ENCODE measurements at places on chromosomes 16 and 17.
A peak's percentile ranks its signal among the peaks of the same experiment; 100 is the strongest.

- DNase-seq: no peak
These were observed 11.2 kb downstream of the HAGH start for GRCh38 chr16:1815461-1815860.

DNA sequence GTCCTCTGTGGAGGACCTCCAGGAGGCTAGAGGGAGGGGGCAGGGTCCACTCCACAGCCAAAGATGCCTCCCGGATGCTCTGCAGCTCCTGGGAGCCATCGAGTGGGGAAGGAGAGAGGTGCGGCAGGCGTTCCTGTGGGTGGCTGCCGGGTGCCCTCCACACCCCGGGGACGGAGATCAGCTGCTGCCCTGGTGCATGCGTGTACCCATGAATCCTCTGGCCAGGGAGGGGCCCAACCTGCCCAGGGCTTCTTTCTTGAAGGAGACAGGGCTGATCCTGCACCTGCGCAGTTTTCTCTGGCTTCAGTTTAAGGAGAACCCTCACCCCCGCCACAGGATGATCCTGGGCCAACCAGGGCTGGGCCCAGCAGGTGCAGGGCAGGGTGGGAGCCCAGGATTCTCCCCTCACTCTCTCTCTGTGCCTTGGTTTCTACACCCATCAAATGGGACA is 33.5 kb upstream of the DOC2B start:
- DNase-seq: no peak

GRCh38 chr17:7484067-7484918 is at the start of gene POLR2A:
Gene POLR2A, plus strand, starts transcription at chr17:7484366.
- peak; percentile 98 for DNase-seq

- DNase-seq: peak; percentile 24
These were observed 43.6 kb downstream of the IKZF3 start for GRCh38 chr17:39820541-39820940.

DNA sequence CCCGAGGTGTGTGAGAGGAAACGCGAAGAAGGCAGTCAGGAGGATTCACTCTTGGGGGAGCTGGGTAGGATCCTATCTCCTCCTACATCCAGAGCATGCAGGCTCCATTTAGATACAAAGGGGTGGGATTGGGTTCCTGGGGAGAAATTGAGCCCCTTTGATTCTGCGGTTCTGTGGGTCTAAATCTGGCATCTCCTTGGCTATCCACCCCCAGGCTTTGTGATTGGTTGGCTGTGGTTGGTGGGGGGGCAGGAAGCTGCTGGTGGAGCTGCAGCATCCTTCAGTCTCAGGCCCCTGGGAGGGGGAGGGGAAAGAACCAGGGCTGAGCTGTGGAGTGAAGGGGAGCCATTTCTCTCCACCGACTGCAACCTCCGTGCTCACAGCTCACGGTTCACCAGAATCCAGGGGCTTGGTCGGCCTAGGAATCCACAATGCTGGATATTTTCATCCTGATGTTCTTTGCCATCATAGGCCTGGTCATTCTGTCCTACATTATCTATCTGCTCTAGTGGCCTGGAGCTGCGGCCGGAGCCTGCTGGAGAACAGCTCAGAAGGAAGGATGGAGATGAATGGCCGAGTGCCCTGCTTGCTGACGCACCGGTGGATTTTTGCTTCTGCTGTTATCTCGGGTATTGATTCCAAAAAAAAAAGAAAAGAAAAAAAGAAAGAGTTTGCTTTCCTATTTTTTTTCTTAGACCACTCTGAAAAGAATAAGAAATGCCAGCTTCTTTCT is at the start of gene LASP1NB:
TSS of gene LASP1NB (plus strand) at position 352 of the 733 bp plus-strand sequence.
- peak; percentile 73 for DNase-seq

DNA sequence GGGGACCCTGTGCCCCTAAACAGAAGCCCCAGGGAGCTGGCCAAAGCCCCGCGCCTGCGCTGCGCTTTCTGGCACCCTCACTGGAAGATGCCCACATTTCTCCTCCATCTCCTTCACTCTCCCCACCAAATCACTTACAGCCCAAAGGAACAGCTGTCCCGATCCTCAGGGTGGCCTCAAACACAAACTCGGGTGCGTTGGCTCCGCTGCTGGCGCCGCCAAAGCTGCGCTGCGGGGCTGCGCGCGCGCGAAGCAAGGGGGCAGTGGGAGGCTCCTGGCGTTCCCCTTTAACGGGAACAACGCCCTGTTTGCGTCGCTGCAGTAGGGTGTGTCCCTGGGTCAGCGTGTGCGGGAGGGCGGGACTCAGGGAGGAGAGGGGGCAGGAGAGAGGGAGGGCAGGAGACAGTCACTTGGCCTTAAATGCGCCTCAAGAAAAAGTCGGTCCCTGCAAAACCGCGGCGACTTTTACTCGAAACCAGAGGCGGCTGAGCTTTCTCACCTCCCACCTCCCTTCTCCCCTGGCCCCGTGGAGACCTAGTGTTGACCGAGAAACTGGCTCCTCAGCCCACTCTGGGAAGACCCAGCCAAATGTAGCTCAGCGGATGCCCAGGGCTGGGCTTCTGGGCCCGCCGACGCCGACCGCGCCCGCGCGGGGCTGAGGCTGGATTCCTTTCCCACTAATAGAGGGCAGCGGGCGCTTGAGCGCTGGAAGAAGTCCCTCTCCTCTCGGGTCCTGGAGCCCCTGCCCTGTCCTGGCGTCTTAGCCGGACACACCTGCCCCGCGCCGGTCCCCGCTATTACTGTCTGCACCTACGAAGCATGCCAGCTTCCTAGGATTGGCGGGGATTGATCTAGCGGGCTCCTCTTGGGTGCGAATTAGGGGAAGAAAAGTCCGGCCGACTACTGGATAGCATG is 2.6 kb downstream of the PMP22 start:
- no peak for DNase-seq

- DNase-seq: no peak
These were observed 204.8 kb downstream of the FTO start for GRCh38 chr16:53908731-53909130.

DNA sequence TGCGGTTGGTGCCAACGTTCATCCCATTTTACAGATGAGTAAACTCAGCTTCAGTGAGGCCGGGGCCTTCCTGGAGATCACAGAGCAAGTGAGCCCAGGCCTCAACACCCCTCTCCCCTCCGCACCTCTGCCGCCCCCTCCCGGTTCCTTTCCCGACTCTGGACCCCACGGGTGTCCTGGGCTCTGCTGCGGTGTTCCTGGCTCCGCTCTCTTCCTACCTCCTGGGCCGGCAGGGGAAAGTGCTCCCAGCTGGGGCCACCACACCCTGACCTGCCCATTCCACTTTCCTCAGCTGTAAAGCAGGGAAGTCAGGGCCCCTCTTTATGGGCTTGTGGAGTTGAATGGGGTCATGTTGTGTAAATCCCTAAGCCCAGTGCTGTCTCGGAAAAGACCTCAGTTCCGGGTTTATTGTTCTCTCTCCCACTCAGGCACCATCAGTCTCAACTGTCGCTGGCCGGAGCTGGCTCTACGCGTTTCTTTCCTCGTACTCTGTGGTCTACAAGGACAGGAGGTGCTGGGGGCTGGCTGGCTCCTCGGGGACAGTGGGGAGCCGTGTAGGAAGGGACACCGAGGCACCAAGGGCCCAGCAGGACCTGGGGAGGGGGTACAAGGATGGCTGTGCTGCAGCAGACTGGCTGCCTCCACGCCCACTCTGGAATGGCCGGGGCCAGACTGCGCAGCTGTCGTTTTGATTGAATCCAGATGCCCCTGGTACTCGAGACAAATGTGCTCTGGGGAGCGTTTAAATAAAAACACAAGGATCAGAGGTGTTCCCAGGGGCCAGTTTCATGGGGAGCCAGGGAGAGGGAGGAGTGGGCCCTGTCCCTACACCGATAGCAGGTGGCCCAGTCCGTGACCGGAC is 21.7 kb upstream of the ACSF3 start:
- DNase-seq: no peak

GRCh38 chr17:44310609-44311376 is 2.4 kb downstream of the RUNDC3A start:
- no peak for DNase-seq

DNA sequence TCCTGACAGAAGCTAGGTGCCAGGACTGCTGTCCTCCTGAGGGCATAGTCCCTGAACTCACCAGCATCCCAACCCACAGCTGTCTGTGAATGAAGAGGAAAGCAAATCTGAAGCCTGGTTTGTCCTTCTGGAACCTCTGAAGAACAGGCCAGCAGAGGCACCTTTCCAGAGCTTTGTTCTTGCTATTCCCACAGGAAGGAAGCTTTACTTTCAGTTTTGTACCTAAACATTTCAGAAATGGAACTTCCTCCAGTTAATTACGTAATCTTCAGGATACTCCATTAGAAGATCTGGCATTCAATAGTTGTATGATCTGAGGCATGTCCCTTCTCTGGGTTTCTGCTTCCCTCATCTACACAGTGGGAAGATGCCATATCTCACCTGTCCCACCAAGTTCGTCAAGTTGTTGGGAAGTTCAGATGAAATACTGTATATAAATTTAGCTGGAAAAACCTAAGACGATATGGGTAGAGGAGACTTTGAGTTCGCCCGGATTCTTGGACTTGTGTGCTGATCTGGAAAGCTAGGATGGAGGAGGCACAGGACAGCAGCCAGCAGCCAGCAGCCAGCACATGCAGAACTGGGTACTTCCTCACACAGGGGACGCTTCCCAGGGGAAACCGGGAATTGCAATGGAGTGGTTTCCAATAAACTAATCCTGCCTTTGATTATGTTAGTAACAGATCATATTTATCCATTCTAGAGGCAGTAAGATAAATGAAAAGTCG is 22.4 kb downstream of the NXPH3 start:
- no peak for DNase-seq

DNA sequence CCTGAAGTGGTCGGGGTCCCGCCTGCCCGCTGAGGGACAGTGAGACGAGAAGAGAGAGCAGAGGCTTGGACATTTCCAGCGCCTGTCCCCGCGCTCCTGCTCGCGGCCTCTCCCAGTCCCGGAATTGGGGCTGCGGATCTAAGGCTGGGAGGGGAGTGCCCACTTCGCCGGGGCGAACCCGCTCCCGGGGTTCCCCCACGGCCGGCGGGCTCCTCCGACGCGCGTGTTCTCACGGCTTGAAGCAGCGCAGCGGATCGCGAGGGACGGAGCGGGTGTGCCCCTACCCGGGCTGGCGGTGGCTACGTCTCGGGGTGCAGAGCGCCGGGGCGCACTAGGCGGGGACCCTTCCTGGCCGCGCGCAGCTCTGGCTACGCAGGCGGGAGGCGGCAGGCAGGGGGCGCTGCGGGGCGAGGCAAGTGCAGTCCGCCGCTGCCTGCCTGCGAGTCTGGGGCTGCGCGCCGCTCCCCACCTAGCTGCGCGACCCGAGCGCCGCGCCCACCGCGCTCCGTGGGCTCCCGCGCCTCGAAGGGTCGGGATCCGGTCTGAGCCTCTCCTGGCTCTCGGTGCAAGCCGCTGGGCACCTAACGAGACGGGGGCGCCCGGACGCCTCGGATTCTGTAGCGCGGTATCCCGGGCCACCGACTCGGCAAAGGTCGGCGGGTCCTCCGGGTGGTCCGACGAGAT is 1.2 kb downstream of the NGFR start:
- peak; percentile 92 for DNase-seq

GRCh38 chr17:73058022-73058421 is 34.5 kb downstream of the SLC39A11 start:
- DNase-seq: no peak

DNA sequence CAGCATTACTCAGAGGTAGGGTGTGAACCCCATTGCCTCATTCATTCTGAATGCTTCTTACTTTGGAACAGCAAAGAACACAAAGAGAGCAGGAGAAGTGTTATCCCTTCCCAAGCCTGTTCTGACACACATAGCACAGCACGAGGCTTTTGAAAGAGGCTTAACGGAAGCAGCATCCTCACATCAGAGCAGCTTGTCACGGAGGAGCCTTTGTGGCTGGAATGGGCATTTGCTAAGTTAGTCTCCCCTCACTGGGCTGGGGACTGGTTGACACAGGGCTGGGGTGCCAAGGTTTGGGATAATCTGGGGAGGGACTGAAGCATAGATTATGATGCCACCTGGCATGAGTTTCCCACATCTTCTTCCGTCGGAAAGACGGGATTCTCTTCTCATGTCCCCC is 167.5 kb upstream of the DNAH9 start:
- DNase-seq: no peak

- DNase-seq: no peak
These were observed 6.4 kb upstream of the LGALS9 start for GRCh38 chr17:27624539-27624938.

GRCh38 chr16:50024207-50024606 is 818 bp upstream of the CNEP1R1 start:
- peak; percentile 10 for DNase-seq

- DNase-seq: no peak
These were observed 1.8 kb downstream of the EFNB3 start for GRCh38 chr17:7706631-7707354.

DNA sequence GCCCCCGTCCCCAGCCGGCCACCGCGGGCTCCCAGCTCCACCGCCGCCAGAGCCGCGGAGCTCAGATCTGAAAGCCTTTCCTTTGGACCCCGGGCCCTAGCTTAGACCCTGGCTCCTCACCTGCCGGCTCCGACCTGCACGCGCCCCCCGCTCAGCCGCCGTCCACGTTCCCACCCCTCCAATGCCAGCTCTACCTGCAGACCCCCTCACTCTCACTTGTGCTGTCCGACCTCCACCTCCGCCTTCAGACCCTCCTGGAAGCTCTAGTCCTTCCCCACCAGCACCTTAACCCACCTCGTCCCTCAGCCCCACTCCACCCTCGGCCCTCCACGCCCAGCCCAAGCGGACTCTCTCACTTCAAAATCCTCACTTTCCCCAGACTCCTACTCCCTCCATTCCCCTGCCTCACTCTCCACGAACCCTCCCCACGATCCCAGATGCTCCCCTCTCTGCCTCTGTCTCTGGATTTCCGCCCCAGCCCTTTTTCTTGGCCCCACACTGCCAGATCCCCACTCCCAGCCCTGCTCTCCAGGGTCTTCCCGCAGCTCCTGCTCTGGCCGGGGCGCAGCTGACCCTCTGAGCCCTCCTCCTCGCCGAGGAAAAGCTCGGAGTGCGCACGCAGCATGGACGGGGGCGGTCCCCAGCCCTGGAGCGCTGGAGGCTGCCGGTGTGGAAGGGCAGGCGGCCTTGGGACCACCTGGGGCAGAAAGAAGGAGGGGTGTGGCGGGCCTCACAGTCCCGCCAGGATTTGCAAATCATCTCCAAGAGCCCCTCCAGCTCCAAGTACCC is at the start of gene TMEM114:
TSS of gene TMEM114 (minus strand) at position 612 of the 789 bp plus-strand sequence. CDS start 673 bp downstream, outside the sequence.
- no peak for DNase-seq

GRCh38 chr17:47229535-47230443 is 20.6 kb downstream of the MYL4 start:
- peak; percentile 90 for DNase-seq

DNA sequence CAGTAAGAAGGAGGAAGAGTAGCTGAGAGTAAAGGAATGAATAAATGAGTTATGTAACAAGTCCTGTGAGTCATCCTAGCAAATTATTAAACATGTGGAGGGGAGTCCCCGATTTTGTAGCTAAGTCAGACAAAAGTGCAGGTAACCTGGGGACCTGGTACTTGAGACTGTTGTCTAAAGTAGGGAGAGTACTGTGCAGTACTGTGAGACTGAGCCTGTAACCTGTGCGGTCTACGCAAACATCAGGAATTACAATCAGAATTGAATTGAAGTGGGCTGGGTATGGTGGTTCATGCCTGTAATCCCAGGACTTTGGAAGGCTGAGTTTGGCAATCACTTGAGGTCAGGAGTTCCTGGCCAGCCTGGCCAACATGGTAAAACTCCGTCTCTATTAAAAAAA is 35.7 kb downstream of the IKZF3 start:
- DNase-seq: no peak

GRCh38 chr16:78004517-78004916 is 17.8 kb upstream of the CLEC3A start:
- no peak for DNase-seq
